Liver (tissue), 10 donors: ENCODE measurements at places on chromosomes 5 and 9.

DNA sequence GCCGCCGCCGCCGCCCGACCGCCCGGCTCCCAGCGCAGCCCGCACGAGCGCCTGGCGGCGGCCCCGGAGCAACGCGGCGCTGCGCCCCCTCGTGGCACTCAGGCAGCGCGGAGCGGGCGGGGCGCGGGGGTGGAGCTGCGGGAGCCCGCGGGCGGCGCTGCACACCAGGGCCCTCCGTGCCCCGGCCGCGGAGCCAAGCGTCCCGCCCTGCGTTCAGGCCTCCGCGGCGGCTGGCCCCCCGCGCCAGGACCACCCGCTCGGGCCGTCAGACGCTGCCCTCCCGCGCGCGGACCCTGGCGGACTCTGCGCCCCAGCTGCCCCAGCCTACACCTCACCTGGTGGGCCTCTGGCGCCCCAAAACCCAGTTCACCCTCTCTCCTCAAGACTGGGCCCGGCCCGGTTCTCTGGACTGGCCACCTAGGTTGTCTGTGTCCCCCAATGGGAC is at the start of gene RASGEF1C:
TSS of gene RASGEF1C (minus strand) at position 75 of the 445 bp plus-strand sequence. CDS start 71,159 bp downstream, outside the sequence.
- DNase-seq: peak; percentile 79

GRCh38 chr5:55714339-55714738 is 2.2 kb upstream of the SLC38A9 start:
- no peak for DNase-seq

GRCh38 chr5:152187668-152188067 is 217.4 kb downstream of the NMUR2 start:
- no peak for DNase-seq

DNA sequence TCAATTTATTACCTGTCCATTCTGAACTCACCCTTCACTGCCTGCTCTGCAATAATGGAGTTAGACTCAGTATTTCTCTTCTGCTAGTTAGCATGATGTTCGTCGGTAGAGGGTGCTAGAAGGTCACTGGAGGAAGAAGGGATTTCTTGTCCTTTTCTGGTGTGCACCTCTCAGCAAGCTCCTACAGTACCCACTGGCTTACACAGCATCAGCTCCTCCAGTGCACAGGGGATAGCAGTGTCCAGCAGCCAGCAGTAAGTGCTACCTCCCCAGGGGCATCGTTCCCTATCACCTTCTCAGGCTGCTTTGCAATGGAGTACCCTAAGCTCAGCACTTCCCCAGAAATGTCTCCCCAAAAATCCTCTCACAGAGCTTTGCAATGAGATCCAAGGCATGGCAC is 45.9 kb upstream of the APC start:
- DNase-seq: no peak

- no peak for DNase-seq
Measured at GRCh38 chr5:55603922-55604321, 69.2 kb upstream of the PLPP1 start.

GRCh38 chr5:81516091-81516490 is 122.2 kb upstream of the ACOT12 start:
- no peak for DNase-seq

GRCh38 chr9:18982262-18982620 is 50.8 kb downstream of the SAXO1 start:
- DNase-seq: no peak

- DNase-seq: no peak
Measured at GRCh38 chr9:105054491-105054890, 126.5 kb upstream of the ABCA1 start.

- DNase-seq: no peak
Measured at GRCh38 chr5:178308541-178309092, 76.0 kb upstream of the PHYKPL start.

- DNase-seq: no peak
Measured at GRCh38 chr9:105912863-105913516, 218.6 kb downstream of the TMEM38B start.

- no peak for DNase-seq
Measured at GRCh38 chr5:74396913-74397622, 243.5 kb downstream of the ENC1 start.

GRCh38 chr9:106773750-106774149 is 89.2 kb upstream of the ZNF462 start:
- DNase-seq: no peak

DNA sequence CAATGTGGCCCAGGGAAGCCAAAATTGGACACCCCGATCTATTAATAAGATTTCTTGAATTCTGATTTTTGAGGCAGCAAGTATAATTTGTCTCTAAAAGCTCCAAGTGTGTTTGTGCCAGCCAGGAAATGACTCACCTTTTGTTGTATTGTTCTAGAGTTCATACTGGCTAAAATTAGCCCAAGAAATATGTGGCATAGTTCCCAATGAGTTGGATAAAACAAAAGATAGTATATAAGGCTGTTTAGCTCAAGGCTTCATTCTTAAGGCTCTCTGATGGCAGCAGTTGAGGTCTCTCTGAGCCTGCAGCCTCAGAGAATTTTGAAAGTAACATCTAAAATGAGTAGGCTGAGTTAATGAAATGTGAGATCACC is 21.6 kb downstream of the HMGXB3 start:
- DNase-seq: no peak

- DNase-seq: no peak
Measured at GRCh38 chr5:149674686-149675085, 55.4 kb upstream of the PPARGC1B start.

DNA sequence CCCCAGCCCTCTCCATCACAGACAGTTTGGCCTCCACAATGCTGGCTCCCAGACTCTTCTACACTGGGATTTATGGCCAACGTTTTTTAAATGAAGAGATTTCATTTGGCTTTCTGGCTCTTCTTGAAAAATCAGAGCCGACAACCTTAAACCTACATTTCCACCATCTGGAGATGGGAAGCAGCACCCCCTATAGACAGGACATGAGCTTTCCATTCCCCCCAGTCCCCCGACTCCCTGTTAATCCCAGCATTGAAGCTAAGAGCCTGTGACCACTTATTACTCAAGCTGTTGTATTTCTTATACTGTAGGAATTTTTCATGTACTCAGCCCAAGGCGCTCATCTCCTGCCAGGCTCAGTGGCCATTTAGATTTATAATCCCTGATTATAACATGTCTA is 34.0 kb upstream of the AFAP1L1 start:
- DNase-seq: no peak

- DNase-seq: no peak
Measured at GRCh38 chr5:139640421-139641115, 7.6 kb upstream of the CXXC5 start.

GRCh38 chr5:74638970-74639806 is 1.3 kb downstream of the ENC1 start:
- no peak for DNase-seq

- no peak for DNase-seq
Measured at GRCh38 chr5:59582746-59583145, 310.8 kb downstream of the PDE4D start.

GRCh38 chr9:70060148-70060882 is 16.7 kb downstream of the MAMDC2 start:
- DNase-seq: no peak

DNA sequence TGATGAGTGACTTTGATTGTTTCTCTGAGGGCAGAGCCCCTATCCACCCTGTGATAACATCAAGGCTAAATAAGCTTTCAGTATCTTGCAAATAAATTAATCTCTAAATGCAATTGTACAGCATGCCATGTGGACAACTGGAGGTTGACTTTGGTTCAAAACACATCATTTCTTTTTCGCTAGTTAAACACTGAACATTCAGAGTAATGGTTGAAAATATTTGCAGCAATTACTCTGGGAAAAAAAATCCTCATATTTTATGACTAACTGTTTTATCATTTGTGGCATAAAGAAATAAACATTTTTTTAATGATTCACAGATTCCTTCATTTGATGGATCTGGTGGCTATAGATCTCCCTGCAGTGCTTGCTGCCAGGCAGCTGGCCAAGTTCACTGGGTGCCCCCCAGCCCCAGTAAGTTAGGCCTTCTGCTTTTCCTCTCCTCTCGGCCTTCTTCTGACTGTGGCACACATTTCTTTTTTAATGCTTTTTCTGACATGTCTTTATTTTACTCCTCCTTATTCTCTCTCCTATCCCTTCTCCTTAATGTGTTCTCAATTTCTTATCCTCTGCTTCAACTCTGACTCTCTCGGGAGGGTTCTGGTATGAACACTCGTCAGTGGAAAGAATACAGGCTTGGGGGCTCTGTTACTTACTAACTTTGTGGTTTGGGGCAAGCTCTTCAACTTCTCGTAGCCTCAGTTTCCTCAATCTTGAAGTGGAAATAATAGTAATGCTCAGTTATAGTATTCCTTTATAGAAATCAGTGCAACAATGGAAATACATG is 69.6 kb downstream of the ADAMTSL1 start:
- no peak for DNase-seq

- DNase-seq: no peak
Measured at GRCh38 chr5:53934151-53934820, 373.8 kb downstream of the NDUFS4 start.

DNA sequence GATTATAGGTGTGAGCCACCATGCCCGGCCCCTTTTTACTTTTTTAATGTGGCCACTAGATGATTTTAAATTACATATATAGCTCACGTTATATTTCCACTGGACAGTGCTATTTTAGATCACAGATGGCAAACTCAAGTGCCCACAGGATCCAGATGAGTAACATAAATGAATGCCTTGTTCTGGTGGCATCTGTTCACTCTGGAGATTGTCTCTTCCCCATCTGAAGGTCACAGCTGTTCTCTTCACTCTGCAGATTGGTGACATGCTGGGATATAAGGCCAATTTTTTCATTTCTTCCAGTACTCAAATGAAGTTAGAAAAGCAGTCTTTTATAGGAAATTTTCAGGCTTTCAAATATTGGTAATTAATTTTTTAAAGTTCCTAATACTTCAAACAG is 160.1 kb downstream of the DOCK8 start:
- no peak for DNase-seq

DNA sequence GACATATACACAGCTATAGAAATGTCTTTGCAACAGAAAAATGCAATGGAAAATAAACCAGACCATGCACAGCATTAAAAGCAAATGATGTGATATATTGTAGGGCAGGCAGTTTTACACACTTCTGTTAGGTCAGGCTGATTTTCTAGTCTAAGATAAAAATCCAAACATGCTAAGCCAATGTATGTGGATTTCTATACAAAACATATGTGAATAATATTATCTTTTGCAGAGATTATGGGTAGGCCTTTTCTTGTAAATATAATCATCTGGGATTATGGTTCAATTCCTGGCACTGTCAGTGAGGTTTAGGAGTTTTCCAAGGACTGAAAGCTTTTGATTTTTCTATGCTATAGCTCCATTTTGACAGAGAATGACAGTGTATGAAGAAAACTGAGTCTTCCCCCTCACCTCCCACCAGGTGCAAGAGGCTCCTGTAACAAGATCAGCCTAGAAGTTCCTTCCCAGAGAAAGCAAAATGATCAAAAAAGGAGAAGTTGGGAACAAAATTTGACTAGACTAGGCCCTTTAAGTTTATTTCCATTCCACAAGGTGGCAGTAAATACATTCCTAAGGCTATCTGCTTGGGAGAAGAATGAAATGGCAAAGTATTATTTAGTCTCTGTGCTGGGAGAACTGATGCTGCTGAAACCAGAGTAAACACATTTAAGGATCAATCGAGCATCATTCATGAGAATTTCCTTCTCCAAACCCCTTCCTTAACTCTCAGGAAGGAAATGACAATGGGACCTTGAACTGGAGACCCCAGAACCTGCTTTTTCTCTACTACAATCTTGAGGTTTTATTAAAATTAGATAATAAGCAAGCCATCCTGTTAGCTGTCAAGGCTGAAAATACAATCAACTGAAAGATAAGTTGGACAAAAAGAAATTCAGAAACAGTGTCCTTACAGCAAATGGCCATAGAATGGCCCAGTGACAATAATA is 133.0 kb upstream of the TUT7 start:
- no peak for DNase-seq

GRCh38 chr9:95425910-95426551 is 90.7 kb downstream of the PTCH1 start:
- DNase-seq: no peak

DNA sequence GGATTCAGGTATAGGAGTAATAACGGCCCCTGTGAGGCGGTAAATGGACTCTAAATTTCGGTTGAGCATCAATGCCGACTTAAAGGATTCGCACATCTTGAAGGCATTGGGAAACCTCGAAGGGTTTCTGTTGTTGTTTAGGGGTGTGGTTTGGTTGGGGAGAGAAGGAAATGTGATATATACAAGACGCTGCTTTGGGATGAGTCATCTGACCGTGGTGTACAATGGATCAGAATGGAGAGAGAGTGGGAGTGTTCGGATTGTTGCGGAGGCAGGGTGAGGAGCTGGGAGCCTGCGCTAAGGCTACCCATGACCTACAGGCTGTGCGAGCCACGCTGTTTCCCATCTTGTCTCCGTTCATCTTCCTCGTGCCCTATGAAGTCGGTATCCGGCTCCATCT is 60.4 kb upstream of the ERCC6L2 start:
- no peak for DNase-seq

- no peak for DNase-seq
Measured at GRCh38 chr9:81720450-81721086, 31.2 kb upstream of the TLE1 start.

DNA sequence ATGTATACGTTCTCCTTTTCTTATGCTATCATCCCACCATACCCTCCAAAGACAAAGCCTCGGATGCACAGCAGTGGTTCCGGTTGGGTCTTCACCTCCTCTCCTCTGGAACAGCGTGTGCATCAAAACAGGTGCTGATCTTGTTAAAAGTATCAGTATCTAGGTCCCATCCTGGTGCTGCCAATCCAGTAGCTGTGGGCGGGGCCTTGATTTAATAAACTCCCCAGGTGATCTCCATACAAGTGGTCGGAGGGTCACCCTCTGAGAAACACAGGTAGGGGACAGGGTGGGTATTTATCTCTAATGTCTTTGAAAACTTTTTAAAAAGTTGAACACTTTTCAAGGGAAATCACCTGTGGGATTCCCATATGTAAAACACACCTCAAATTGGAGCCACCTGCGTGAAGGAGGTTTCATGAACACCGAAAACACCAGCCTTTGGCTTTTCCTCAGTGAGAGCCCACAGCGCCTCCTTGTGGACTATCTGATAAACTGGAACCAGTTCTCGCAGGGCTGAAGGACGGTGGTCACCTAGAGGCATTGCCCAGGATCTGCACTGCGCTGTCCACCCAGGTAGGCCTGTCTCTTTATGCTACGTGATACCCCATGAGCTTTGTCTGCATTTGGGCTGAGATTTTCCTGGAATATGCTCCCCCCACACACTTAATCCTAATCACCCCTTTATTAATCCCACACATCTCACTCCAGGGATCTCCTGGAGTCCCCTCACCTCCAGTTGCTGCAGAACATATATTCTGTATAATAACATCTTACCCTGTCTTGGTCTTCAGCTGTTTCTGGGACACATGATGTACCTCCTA is 80.5 kb upstream of the EPB41L4B start:
- peak; percentile 47 for DNase-seq

GRCh38 chr9:33110686-33111085 is 34.2 kb upstream of the SMU1 start:
- no peak for DNase-seq

GRCh38 chr9:70085241-70085640 is 41.6 kb downstream of the MAMDC2 start:
- DNase-seq: no peak

- no peak for DNase-seq
Measured at GRCh38 chr5:56169949-56170348, 63.2 kb downstream of the ANKRD55 start.
